Fibroblast of villous mesenchyme (primary cell): ENCODE measurements at places on chromosomes 13 and 19. TPM values are rescaled to one million over a fixed set of nuclear protein-coding genes. Genes with fewer than 3 reads are reported as not detected.

Gene SSBP4
- total RNA-seq, result 56.1 and 73.4 TPM in 2 replicates

Gene GSX1
- total RNA-seq, result not detected in 2 replicates

Gene TJP3
- not detected in 2 replicates for total RNA-seq

Gene TBXA2R
- total RNA-seq, result 4.3 and 4.8 TPM in 2 replicates

Gene AMER2
- not detected in 2 replicates for total RNA-seq
